ENCODE measurements at places on chromosomes 5 and 9.

DNA sequence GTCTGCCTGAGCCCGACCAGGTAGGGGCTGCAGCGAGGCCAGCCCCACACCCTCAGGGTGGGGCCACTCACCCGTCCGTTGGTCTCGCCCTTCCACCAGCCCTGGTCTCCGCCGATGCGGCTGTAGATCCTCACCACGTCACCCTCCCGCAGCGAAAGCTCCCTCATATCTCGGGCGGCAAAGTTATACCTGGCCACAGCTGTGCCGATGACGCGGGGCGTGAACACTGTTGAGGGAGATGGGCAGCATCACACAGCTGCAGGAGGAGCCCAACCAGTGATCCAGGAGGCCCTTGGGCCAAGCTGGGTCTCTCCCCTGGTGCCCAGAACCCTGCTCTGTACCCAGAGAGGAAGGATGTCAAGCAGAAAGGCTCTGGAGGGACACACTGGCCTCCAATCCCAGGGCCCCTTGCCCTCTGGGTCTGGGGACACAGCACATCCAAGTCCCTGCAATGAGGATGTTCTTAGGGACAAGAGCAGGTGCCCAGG is 30.3 kb upstream of the SARDH start:
- no peak for DNase-seq

- DNase-seq, result peak; percentile 21
Measured at GRCh38 chr9:37675661-37676060, 24.9 kb downstream of the FRMPD1 start.

GRCh38 chr5:66867618-66868322 is 271.6 kb downstream of the MAST4 start:
- no peak for DNase-seq

DNA sequence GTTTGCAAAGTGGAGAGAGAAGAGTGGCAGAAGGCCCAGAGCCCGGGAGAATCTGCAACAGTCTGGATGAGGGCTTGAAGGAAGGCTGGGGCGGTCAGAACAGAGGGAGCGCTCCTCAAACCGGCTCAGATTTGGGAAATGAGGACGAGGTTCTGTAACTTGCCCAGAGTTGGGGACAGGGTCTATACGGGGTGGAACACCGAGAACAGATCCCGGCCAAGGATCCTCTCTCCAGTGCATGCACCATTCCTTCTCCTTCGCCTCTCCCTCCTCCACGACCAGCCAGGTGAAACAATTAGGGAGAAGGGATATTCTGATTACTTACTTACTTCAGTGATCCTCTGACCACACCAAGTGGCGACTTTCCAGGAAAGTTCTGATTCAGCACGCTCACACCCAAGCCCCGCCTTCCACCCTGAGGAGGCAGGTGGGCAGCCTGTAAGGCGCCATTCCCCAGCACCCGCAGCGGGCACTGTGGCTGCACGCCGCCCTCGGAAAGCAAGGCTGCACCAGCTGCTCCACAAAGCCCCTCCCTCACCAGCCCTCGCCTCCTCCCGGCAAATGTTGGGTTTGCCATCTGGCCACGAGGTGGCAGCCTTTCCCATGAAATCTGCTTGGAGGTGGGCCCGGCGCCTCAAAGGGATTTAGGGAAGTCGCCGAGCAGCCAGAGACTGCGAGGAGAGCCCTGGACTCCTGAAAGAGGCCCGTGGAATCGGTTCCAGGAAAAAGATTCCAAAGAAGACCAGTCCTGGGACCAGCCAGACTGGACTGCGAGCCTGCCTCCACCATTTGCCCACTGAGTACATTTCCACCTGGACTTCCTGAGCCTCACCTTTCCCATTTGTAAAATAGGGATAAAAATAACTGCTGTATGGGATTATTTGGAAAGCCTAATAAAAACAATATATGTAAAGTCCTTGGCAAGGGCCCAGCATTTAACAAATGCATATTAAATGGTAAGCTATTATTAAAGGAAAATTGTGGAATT is 22.2 kb upstream of the WWC1 start:
- peak; percentile 59 for DNase-seq

DNA sequence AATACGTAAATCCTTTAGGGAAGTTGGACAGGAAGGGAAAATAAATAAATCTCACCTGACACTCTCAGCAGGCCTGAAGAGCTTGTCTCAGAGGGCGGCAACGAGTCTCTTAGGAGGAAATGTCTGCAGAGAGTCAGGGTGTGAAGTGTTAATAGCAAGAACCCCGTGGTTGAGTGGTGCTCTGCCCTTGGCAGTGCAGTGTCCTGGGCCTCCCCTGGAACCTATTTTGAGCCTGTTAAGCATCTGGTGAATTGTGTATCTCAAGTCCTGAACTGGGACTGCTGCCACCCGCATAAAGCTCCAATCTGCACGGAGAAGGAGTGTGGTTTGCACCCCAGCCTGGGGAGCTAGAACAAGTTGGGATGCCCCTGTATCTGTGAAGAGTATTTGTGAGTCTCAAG is 211.8 kb downstream of the GOLPH3 start:
- no peak for DNase-seq

DNA sequence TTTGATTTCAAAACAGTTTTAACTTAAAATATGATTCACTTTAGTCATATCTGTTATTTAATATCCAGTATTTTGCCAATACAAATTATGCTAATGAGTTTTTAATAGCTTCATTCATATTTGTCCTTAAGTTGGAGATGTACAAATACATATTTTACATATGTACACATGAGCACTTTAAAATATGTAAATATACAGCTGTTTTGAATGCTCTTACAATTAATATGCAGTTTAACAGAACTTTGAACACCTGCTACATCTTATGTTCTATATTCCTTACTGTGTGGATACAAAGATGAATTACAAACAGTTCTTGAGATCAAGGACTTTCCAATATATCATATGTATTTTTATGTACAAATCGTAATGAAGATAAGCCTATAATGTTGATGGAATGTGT is 74.0 kb downstream of the CHSY3 start:
- no peak for DNase-seq

GRCh38 chr9:134775081-134775951 is 105.3 kb upstream of the FCN2 start:
- DNase-seq, result no peak

DNA sequence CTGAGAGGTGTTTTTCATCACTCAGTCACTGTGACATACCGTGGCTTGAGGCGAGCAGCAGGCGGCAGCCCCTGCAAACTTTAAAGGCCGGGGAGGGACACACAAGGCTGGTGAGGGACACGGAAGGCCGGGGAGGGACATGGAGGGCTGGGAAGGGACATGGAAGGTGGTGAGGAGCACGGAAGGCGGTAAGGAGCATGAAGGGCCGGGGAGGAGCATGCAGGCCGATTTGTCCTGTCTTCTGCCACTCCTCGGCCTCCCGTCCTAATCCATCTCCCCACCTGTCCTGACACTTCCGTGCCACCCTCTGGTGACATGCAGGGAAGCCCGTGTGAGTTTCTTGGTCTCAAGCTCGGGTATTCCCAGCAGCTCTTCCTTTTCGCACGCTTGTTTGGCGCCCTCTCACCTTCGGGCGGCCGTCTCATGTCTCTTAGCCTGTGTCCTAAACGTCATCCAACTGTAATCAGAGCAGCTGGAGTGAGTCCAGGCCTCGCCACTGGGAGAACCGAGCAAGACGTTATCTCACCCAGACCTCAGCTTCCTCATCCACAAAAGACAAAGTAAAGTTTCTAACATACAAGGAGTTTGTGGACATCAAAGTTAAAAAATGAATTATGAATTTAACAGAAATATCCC is 126.5 kb downstream of the MRPL36 start:
- DNase-seq, result no peak

DNA sequence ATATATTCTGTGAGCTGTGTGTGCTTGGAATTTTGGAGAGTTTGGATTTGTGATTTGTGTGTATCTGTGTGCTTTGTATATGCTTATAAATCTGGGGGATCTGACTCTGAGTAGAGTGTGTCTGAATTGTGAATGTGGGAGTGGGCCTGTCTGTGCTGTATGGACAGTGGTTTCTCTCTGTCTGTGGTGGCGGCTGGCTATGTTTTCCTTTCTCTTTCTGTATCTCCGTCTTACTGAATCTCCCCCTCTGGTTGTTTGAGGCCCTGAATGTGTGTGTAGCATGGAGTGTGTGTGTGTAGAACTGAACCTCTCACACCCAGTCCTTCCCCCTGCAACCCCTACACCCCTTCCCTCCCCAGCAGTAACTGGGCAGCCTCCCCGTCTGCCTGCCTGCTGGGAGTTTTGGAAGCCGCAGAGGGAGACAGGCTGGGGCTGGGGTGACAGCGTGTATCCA is 4.7 kb downstream of the CXXC5 start:
- DNase-seq, result no peak

GRCh38 chr9:97367729-97368128 is 44.2 kb upstream of the TDRD7 start:
- DNase-seq, result no peak
